ENCODE measurements at places on chromosomes 7 and 10. TPM values are rescaled to one million over a fixed set of nuclear protein-coding genes. Genes with fewer than 3 reads are reported as not detected.
A peak's percentile ranks its signal among the peaks of the same experiment; 100 is the strongest.

Gene ITIH5
- 0.11 TPM for total RNA-seq

Gene EPDR1
- total RNA-seq, result 78.6 TPM

GRCh38 chr7:20482071-20482470 is 133.4 kb upstream of the ABCB5 start:
- no peaks in the 10 kb centered on the region for H3K4me1 ChIP-seq
- no peaks in the 10 kb centered on the region for H3K36me3 ChIP-seq
- no peak overlapping the region for H3K4me3 ChIP-seq
- H3K27ac ChIP-seq, result no peak overlapping the region

Gene AOAH
- total RNA-seq, result not detected

DNA sequence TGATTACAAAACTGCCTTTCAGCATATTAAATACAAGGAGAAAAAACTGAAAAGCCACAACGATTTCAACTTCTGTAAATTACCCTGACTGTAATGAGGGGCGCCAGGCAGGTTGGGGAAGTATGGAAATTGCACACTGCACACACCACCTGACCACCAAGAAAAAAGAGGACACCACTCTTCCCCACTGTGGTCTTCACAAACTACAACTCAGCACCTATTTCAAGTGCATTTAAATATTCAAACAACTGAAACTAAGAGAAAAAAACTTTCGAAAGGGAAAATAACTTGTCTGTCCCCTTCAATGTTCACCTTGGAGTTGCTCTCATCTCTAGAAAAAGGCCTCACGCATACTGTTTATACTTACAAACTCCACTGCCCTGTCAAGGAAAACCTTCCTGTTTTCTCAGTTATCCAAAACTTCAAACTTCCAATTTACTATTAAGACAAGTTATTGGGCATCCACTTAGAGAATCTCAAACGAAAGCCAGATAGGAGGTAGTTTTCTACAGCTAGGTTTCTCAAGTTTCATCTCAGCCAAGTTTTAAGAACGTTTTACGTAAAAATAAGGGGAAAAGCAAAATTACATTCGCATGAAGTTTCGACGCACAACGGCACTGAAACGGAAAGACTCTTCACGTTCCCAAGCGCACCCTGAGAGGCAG is 1.4 kb downstream of the LARP4B start:
- H3K27ac ChIP-seq, result peak overlapping the region; percentile 98
- H3K27me3 ChIP-seq, result no peaks in the 10 kb centered on the region
- H3K4me3 ChIP-seq, result peak overlapping the region; percentile 97
- no peaks in the 10 kb centered on the region for H3K36me3 ChIP-seq
- no peak for DNase-seq

GRCh38 chr7:129741743-129742213 is 130.3 kb downstream of the NRF1 start:
- H3K27ac ChIP-seq, result peak overlapping the region; percentile 35
- no peaks in the 10 kb centered on the region for H3K27me3 ChIP-seq
- H3K36me3 ChIP-seq, result no peaks in the 10 kb centered on the region
- no peak for DNase-seq
- peaks cover 56% of the 10 kb centered on the region for H3K4me1 ChIP-seq

DNA sequence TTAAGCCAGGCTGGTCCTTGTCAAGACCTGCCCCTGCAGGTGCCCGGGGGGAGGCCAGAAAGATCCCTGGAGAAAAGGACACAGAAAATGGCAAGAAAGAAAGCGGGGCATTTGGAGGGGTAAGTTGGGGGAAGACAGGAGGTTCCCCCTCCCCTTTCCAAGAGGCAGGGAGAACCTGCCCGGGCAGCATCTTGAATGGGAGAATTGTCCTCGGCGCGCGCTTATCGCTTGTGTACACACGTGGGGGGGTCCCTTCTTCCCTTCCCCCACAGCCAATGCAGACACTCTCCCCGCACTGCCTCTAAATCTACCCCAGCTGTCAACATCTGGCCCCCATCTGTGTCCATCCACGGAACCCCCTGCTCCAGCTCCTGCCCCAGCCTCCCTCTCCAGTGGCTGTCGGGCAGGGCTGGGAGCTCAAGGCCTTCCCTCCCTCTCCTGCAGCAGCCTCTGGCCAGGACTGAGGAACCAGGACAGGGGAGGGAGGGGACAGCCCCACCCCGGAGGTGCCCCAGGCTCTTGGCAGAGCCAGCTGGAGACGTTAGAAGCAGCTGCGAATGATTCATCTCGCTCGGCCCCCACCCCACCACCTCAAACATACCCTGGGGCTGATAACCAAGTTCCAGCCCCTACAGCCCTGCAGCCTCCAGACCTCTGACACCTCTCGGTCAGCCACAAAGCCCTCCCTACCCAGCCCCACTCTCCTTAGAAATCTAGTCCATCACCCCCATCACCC is 25.3 kb downstream of the EPHB4 start:
- H3K4me1 ChIP-seq, result no peaks in the 10 kb centered on the region
- no peak overlapping the region for H3K4me3 ChIP-seq
- no peaks in the 10 kb centered on the region for H3K27me3 ChIP-seq
- H3K27ac ChIP-seq, result no peak overlapping the region

Gene IQUB
- total RNA-seq, result 3.5 TPM

Gene PON2
- 52.5 TPM for total RNA-seq
